Naive thymus-derived CD8-positive, alpha-beta T cell (primary cell): ENCODE measurements at places on chromosomes 4 and X.
A peak's percentile ranks its signal among the peaks of the same experiment; 100 is the strongest.

DNA sequence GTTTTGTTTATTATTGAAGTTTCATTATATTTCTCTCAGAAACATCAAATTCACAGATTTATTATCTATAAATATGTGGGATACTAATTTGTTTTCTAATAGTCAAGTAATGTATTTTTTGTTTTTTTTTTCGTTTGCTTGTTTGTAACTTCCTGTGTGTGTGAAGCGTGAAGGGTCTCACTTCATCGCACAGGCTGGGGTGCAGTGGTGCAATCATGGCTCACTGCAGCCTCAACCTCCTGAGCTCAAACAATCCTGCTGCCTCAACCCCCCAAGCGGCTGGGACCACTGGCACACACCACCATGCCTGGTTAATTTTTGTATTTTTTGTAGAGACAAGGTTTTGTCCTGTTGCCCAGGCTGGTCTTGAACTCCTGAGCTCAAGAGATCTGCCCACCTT lies 55.1 kb downstream of the SH3RF1 start:
- no peak for DNase-seq

- DNase-seq, result no peak
Measured at GRCh38 chr4:108849611-108850168, 86.8 kb upstream of the ETNPPL start.

DNA sequence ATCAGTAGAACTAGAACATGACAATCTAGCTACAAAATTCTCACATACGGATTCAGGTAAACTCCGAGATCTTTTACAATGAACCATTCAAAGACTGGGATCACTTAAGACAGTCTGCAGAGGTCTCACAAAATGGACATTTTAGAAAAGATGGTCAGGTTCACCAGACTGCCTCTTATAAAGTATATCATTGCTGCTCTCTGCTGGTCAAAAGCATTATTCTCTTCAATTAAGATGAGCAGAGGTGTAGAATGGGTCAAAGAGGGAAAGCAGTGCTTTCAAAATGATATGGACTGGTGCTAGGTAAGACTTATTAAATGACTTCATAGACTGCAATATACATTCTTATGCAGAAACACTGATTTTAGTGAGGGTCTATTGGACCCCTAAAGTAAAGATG lies 434.7 kb downstream of the PACRGL start:
- no peak for DNase-seq

DNA sequence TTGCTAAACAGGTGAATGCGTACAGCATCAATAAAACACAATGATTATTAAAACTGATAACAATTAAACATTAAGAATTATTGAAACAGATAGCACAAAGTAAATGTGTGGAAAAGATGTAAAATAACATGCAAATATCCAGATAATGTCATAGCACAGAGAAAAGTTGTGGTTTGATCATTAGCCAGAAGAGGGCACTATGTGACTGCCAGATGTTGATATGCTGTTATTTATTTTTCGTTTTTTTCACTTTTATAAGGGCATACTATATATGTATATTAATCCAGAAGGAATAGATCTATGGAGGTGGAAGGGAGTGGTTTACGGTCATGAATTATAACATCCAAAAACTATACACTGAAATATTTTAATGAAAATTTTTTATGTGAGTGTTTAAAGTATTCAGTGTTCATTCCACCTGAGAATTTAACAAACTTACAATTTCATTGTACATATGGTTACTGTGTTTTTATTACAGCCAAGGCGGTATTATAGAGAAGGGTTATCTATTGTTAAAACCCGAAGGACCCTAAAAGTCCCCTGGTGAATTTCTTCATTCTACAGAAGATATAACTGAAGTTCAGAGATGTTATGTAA lies 211.9 kb upstream of the UGT8 start:
- no peak for DNase-seq

GRCh38 chr4:8843597-8843996 lies 28.0 kb downstream of the HMX1 start:
- no peak for DNase-seq

- DNase-seq, result no peak
Measured at GRCh38 chr4:94548571-94548970, 96.8 kb downstream of the PDLIM5 start.

DNA sequence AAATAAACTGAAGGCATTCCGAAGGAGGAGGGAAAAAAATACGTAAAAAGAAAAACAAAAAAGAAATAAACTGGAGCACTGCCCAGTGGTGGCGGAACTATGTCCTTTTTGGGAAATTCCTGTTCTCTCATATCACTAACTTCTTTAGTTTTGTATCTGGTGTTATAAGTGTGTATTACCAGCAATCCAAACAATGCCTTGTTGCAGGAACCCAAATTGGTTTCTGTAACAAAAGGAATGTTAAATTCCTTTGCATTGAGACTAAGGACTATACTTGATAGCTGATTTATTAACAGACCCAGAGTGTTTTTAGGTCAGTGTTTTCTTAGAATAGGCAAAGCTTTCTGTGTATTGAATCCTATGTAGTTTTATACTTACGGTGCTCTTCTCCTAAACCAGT lies 6.6 kb downstream of the CCNG2 start:
- DNase-seq, result no peak

GRCh38 chrX:139758250-139758649 lies 50.3 kb upstream of the MCF2 start:
- no peak for DNase-seq

- DNase-seq, result peak; percentile 69
Measured at GRCh38 chr4:151801547-151802516, 41.0 kb upstream of the GATB start.

DNA sequence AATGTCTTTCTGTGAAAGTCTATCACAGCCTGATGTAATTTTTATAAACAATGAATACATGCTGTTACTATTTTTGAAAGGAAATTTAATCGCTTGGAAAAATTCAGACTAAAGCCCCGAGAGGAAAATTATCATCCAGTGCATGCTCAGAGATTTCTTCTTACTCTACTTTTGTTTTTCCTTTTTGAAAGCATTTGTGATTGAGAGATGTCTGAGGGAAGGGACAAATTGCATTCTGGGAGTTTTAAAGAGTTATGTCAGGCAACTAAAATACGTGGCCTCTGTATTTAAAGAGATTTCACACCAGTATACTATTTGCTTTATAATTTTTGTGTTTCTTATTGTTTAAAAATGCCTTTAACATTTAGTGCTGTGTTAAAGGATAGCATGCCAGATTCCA lies 1.4 kb upstream of the ZFX start:
- no peak for DNase-seq

DNA sequence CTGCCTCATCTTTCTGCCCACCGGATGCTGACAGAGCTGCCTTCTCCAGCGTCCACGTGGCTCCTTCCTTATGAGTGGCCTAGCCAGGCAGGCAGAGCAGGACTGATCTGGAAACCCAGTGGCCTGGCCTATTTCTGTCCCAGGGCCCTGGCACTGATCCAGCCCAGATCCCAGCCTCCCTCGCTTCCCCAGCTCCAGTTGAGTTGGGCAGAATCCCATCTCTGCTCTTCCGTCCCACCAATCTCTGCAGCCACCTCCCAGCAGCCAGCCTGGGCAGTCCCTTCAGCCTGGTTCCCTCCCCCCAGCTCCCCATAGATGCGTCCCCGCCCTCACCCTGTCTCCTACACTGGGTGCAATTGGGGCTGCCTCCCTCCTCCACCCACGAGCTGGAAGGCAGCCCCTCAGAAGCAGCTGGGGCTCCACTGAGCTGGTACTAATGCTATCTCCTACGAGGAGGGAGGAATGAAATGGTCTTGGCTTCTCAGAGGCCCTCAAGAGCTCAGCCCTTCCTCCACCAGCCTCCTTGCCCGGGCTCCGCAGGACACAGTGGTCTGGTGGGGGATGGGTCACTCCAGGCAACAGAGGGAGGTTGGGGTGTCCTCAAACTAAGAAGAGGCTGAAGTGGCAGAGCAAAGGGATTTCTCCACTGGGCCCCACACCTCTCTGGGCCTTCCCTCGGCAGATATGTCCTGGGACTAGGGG lies 94.2 kb downstream of the PJA1 start:
- no peak for DNase-seq

DNA sequence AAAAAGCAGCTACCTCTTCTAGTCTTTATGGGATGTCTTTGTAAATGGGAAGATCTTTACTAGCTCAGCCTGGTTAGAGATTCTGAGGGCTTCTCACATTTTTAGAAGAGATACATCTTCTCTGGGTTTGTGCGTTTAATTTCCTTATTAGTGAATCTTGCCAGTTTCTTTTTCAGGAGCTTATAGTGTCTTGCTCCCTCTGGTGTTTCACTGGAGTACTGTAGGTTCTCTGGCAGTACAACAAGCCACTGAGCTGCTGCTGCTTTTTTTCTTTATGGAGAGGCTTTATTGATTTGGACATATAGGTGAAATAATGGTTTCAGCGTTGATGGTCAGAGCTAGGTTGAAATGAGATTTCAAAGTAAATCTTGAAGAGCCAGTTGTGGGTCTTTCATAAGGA lies 82.9 kb downstream of the LAS1L start:
- DNase-seq, result no peak

GRCh38 chr4:80295336-80295735 lies 28.9 kb downstream of the FGF5 start:
- DNase-seq, result no peak

DNA sequence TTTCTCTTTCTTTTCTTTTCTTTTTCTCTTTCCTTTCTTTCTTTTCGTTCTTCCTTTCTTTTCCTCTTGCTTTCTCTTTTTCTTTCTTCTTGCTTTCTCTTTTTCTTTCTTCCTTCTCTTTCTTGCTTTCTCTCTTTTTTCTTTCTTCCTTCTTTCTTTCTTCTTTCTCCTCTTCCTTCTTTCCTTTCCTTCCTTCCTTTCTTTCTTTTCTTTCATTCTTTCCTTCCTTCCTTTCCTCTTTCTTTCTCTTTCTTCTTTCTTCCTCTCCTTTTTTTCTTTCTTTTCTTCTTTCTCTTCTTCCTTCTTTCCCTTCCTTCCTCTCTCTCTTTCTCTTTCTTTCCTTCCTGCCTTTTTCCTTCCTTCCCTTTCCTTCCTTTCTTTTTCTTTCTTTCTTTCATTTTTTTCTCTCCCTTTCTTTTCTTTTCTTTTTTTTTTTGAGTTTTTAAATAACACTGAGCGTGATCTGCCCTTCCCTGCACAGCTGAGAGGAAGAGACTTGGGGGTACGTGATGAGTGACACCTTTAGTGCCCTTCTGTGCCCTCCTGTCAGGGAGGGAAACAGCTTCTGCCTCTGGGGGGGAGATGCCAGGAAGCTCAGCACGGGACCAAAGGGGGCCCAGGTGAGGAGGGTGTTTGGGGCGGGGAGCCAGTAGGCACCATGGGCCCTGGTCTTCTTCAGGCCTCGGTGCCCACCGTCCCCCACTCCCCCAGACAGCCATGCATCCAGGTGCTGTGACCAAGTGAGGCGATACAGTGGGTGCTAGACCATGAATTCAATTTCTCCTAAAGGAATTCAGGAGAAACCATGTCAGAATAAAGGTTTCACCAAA lies 36.6 kb upstream of the CDKN2AIP start:
- no peak for DNase-seq

GRCh38 chrX:48923771-48924170 lies 4.9 kb upstream of the PIM2 start:
- no peak for DNase-seq

GRCh38 chr4:139191373-139191772 lies 14.4 kb upstream of the ELF2 start:
- DNase-seq, result no peak

GRCh38 chrX:72089254-72089653 lies 42.5 kb downstream of the RTL5 start:
- no peak for DNase-seq

DNA sequence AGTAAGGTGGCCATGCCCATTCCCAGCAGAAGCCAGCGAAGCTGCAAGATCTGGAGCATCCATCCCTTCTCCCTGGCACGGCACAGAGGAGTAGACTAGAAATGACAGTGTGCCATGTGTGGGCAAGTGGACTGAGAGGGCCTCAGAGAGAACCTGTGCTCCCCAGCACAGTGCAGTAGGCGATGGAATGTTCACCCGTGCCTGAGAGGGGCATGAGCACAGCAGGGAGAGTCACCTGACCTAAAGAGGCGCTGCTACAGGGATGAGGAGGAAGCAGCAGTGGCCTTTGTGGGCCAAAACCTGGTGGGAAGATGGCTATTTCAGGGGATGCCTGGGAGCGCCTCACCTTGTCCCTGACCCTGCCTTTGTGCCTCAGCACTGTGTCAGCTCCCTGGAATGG lies 8.0 kb upstream of the CDKN2AIP start:
- DNase-seq, result no peak

- DNase-seq, result no peak
Measured at GRCh38 chr4:152556283-152556682, 20.4 kb upstream of the FBXW7 start.

GRCh38 chr4:122542411-122543236 lies 78.2 kb downstream of the IL21 start:
- DNase-seq, result no peak

DNA sequence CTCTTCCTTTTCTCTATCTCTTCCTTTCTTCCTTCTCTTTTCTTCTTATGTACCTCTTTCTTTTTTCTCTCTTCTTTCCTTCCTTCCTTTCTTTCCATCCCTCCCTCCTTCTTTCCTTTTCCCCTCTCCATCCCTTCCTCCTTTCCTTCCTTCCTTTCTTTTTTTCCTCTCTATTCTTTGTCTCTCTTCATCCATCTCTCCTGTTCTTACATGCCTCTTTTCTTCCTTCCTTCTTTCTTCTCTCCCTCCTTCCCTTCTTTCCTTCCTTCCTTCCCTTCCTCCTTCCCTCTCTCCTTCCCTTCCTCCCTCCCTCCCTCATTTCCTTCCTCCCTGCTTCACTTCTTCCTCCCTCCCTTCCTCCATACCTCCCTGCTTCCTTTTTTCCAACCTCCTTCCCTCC lies 19.2 kb upstream of the XG start:
- DNase-seq, result no peak

DNA sequence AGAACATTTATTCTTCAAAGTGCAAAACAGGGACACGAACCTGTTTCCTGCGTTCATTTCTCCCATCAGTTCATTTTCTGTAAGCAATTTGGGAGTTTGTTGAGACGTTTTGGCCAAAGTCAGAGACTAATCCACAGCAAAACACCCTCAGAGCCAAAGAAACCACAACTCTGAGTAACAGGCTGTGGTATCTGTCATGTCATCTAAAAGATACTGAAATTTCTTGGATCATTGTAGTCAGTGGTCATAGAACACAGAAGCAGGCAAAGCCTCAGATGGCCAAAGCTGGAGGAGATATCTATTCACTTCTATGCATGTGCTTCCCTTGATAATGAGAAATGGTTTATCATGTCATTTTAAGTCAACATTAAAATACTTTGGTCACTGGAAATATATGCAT lies 485.6 kb upstream of the GALNT7 start:
- DNase-seq, result no peak

GRCh38 chr4:109383823-109384222 lies 49.8 kb upstream of the SEC24B start:
- DNase-seq, result no peak

DNA sequence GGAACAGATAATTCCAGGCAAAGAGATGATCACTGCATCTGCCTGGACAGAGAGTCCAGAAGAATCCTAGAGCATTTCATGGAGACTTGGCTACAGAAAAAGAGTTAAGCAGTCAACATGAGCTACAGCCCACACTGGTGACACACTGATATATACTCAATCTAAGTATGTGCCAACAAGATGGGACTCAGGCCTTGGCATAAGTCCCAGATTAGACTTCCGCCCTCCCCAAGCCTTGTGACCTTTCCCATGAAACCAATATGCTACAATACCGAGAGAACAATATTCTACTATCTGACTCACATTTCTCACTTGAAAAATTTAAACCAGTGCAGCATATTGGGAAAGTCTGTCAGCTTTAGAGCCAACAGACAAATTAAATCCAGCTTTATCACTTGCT lies 65.7 kb upstream of the SLITRK2 start:
- no peak for DNase-seq
